ENCODE measurements at places on chromosomes 6 and 20.

- no peaks in the 10 kb centered on the region for H3K36me3 ChIP-seq
- no peaks in the 10 kb centered on the region for H3K4me1 ChIP-seq
- H3K27ac ChIP-seq, result no peak overlapping the region
- no peaks in the 10 kb centered on the region for H3K27me3 ChIP-seq
- no peak overlapping the region for H3K4me3 ChIP-seq
Observed at GRCh38 chr20:37457921-37458320, 63.1 kb upstream of the NNAT start.

DNA sequence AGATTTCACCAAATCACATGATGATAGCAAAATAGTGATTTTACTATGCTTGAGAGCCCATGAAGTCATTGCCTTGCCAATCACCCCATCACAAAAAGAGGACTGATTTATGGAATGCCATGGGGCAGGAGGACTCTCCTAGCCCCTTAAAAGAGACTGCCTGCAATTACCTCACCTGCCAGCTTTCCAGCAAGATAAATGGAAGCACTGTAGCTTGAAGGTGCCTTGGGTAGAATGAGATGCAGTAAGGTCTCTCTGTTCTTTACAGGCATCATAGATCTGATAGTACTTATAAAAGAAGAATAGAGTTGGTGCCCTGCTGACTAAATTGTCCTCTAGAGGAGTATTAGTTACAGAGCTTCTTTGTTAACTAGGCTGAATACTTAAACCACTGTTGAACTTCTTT is 242.3 kb downstream of the TMEM242 start:
- no peak for DNase-seq
- H3K36me3 ChIP-seq, result peaks cover 3% of the 10 kb centered on the region
- no peak overlapping the region for H3K27ac ChIP-seq
- no peak overlapping the region for H3K4me3 ChIP-seq

DNA sequence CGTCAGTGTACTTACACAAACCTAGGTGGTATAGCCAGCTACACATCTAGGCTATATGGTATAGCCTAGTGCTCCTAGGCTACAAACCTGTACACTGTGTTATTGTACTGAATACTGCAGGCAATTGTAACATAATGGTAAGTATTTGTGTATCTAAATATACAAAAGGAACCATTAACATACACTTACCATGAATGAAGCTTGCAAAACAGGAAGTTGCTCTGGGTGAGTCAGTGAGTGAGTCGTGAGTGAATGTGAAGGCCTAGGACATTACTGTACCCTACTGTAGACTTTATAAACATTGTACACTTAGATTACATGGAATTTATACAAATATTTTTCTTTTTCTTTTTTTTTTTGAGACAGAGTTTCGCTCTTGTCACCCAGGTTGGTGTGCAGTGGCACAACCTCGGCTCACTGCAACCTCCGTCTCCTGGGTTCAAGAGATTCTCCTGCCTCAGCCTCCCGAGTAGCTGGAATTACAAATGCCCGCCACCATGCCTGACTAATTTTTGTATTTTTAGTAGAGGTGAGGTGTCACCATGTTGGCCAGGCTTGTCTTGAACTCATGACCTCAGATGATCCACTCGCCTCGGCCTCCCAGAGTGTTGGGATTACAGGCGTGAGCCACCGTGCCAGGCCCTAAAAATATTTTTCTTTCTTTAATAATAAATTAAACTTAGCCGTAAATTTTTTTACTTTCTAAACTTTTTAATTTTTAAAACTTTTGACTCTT is 15.4 kb upstream of the KIAA1755 start:
- no peak overlapping the region for H3K27ac ChIP-seq
- no peaks in the 10 kb centered on the region for H3K27me3 ChIP-seq
- DNase-seq, result no peak
- H3K36me3 ChIP-seq, result no peaks in the 10 kb centered on the region

GRCh38 chr20:1894951-1895673 is at the start of gene SIRPA:
TSS of gene SIRPA (plus strand) at chr20:1895407. CDS start at chr20:1895448, 41 bp downstream.
- peak within 1 kb of the TSS; percentile 97 for H3K27ac ChIP-seq
- peaks cover 66% of the 10 kb centered on the region for H3K4me1 ChIP-seq
- no peak for DNase-seq
- no peaks in the 10 kb centered on the region for H3K36me3 ChIP-seq
- peak within 1 kb of the TSS; percentile 80 for H3K4me3 ChIP-seq
- H3K27me3 ChIP-seq, result no peaks in the 10 kb centered on the region

DNA sequence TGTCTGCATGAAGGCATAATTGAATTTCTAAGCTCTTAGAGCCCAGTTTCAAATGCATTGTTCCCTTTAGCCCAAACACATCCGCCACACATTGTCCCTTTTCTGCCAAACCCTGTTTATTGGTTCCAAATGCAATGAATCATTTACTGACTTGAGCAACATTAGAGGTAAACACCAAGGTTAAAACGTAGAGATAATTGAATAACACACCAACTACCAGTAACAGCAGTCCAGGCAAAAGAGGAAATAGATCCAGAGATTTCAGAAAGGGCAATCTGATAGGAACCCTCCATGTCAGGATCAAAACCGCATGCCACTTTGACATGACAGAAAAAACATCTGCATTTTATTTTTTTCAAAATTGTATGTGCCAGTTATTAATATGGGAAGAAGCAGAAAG is 114.8 kb downstream of the PKHD1 start:
- H3K27me3 ChIP-seq, result no peaks in the 10 kb centered on the region
- H3K4me3 ChIP-seq, result no peak overlapping the region

DNA sequence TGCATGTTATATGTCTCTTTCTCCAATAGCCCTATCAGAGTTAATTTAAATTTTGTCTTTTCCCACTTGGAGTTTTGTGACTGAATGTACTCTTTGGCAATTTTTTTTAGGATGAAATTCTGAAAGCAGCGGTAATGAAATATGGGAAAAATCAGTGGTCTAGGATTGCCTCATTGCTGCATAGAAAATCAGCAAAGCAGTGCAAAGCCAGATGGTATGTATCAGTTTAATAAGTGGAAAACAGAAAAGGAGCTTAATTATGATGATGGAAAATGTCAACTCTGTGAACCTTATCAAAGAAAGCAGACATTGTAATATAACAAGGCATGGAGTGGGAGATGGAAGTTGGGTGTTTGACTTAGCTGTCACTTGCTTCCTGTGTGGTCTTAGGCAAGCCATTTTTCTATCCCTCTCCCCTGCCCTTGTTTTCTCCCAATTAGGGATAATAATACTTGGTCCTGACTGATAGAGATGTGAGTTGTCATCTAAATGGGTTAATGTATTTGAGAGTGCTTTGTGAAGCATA is 2.7 kb downstream of the CDC5L start:
- DNase-seq, result no peak
- H3K4me1 ChIP-seq, result peaks cover 17% of the 10 kb centered on the region
- peaks cover 42% of the 10 kb centered on the region for H3K36me3 ChIP-seq
- no peak overlapping the region for H3K27ac ChIP-seq

DNA sequence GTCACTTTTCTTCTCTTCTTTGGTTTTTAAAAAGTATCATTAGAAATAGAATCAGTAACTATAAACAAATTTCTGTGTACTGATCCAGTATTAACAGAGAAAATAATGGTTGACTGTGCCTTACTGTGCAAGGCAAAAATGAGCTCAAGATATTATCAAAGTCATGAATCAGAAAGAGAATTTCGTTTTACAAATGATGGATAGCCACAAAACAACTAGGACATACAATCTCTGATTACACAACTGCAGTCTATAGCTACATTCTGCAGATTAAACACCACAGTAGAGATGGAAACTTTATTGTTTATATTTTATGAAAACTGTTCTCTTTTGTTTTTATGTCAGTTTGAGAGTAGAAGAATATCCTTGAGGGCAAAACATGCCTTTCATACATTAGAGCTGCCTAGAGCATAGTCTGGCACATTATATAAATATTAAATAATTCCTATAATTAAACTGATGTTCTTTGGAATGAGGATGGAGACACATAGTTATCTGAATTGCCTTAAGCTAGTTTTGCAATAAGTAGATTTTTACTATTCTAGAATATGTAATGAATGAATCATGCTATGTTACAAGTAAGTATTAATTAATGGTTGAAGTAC is 333.1 kb downstream of the LAMA2 start:
- H3K27ac ChIP-seq, result no peak overlapping the region
- DNase-seq, result no peak
- H3K36me3 ChIP-seq, result no peaks in the 10 kb centered on the region
- no peaks in the 10 kb centered on the region for H3K27me3 ChIP-seq
- no peak overlapping the region for H3K4me3 ChIP-seq
- no peaks in the 10 kb centered on the region for H3K4me1 ChIP-seq

GRCh38 chr20:7971536-7972280 is 31.4 kb upstream of the HAO1 start:
- H3K4me3 ChIP-seq, result no peak overlapping the region
- no peak overlapping the region for H3K27ac ChIP-seq
- DNase-seq, result no peak
- no peaks in the 10 kb centered on the region for H3K4me1 ChIP-seq

- H3K36me3 ChIP-seq, result no peaks in the 10 kb centered on the region
Observed at GRCh38 chr6:148265054-148265453, 77.6 kb upstream of the SASH1 start.

GRCh38 chr6:134464690-134465411 is 146.9 kb upstream of the SGK1 start:
- H3K27ac ChIP-seq, result no peak overlapping the region
- no peaks in the 10 kb centered on the region for H3K27me3 ChIP-seq
- no peak for DNase-seq

DNA sequence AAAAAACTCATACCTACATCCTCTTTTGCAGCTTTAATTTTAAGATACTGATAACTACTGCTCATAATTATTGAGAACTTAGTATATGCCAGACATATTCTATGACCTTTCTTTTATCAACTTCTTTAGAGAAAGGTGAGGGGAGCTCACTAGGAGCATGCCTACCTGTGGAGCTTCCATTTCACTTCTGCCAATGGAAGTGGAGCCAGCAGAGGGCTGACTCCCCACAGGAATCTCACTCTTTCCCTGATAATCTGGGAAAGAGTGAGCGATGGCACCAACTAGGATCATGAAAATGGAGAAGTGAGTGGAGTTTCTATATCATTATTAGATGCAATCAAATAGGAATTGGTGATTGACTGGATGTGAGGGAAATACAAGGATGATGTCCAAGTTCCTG is 484.9 kb downstream of the LMBRD1 start:
- no peaks in the 10 kb centered on the region for H3K36me3 ChIP-seq
- no peak overlapping the region for H3K27ac ChIP-seq
- no peaks in the 10 kb centered on the region for H3K4me1 ChIP-seq
- H3K27me3 ChIP-seq, result no peaks in the 10 kb centered on the region

- DNase-seq, result no peak
- H3K36me3 ChIP-seq, result peaks cover 10% of the 10 kb centered on the region
- peak overlapping the region; percentile 89 for H3K27ac ChIP-seq
- peaks cover 81% of the 10 kb centered on the region for H3K4me1 ChIP-seq
Observed at GRCh38 chr20:45339799-45340198, 8.4 kb downstream of the SDC4 start.

GRCh38 chr20:10542442-10542841 is 107.3 kb downstream of the SLX4IP start:
- DNase-seq, result no peak
- H3K4me3 ChIP-seq, result no peak overlapping the region
- no peak overlapping the region for H3K27ac ChIP-seq
- no peaks in the 10 kb centered on the region for H3K27me3 ChIP-seq
- H3K4me1 ChIP-seq, result no peaks in the 10 kb centered on the region

DNA sequence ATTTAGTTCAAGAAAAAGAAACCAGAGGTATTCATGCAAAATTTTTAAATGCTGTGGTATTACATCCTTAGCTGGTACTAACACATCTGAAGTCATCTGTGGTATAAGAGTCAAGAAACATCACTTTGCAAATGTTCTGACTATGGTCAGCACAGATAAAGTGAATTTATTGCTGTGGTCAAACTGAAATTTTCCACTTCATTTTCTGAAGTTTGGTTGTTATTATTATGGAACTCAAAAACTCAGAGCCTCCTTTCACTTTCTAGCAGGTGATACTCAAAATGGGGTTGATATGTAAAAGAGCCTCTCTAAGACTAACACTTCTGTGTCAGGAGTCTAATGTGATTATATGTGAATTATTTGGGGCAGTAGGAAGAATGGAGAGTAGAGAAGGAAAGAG is 257.8 kb downstream of the RNGTT start:
- no peaks in the 10 kb centered on the region for H3K4me1 ChIP-seq
- no peak overlapping the region for H3K27ac ChIP-seq
- DNase-seq, result no peak
- H3K36me3 ChIP-seq, result no peaks in the 10 kb centered on the region

DNA sequence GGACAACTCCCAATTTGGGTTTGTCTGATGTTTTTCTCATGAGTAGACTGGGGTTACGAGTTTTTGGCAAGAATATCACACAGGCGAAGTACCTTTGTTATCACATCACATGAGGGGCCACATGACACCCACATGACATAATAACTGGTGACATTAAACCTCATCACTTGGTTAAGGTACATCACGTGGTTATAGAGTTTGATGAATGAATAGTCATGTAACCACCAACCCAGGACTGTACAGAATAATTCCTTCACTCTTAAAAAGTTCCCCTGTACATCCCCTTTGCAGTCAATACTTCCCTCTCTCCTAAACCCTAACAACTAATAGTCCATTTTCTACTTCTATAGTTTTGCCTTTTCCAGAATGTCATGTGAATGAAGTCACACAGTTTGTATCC is 83.4 kb downstream of the REV3L start:
- no peaks in the 10 kb centered on the region for H3K27me3 ChIP-seq
- no peak overlapping the region for H3K27ac ChIP-seq
- peaks cover 20% of the 10 kb centered on the region for H3K36me3 ChIP-seq
- no peak for DNase-seq

DNA sequence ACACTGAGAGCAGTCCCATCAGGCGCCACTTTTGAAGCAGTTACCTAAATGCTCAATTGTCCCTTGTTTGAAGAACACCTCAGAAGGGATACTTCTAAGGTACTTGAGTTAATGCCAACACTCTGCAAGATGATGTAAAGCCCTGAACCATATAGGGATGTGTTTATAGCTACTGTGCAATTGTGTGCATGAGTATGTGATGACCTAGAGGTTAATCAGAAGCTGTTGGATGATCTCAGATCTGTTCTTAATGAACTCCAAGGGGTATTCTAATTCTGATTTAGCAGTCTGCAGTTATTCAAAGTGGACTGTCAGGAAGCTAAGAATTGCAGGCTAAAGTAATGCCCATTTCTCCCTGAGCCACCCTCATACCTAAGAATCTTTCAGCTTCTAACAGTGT is 158.3 kb downstream of the TMEM242 start:
- H3K27me3 ChIP-seq, result no peaks in the 10 kb centered on the region
- H3K27ac ChIP-seq, result no peak overlapping the region
- H3K4me1 ChIP-seq, result no peaks in the 10 kb centered on the region
- H3K4me3 ChIP-seq, result no peak overlapping the region
- no peak for DNase-seq

- H3K27me3 ChIP-seq, result no peaks in the 10 kb centered on the region
- DNase-seq, result no peak
- H3K4me1 ChIP-seq, result no peaks in the 10 kb centered on the region
- H3K27ac ChIP-seq, result no peak overlapping the region
- no peak overlapping the region for H3K4me3 ChIP-seq
Observed at GRCh38 chr6:138205437-138206094, 12.7 kb downstream of the PBOV1 start.

DNA sequence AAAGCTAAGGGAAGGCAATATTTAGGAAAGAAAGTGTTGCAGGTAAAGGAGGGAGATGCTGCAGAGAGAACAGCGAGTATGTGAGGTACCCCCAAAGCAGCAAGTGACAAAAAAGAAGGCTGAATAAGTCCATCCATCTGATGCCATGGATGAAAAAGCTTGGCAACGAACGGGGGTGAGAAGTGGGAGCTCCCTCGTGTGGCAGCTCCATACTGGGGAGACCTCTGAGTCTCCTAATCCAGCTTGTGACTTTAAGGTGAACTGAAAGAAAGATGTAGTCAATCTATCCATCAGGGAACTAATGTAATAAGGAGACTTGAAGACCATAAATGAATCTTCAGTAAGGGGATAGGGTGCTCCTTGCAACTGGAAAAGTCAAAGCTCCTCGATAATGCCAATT is 156.6 kb downstream of the OTOR start:
- H3K27ac ChIP-seq, result no peak overlapping the region
- no peaks in the 10 kb centered on the region for H3K36me3 ChIP-seq
- no peaks in the 10 kb centered on the region for H3K4me1 ChIP-seq

All from ascending aorta (tissue), 2 donors.